ENCODE measurements at places on chromosomes 4 and X.

DNA sequence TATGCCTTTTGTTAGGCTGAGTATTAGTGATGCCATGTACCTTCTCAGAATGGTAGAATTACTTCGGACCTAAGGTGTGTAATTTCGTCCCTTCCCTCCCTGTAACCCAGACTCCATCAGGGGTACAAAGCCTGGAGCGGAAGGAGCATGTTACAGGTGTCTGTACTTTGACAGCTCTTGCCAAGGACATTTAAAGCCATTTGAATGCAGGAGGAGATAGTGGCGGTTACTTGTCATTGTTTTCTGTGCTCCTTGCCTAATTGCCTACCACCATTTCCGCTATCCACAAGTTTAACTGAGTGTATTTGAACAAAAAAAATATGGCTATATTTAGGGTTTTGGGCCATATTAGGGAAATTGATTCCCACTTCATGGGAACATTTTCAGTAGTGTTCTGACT, 1.8 kb downstream of the FNIP2 start:
- no peak for DNase-seq

GRCh38 chr4:6961496-6962210, 52.0 kb downstream of the TBC1D14 start:
- DNase-seq: no peak

- DNase-seq: no peak
Measured at GRCh38 chrX:20080277-20080676, 36.4 kb downstream of the MAP7D2 start.

- DNase-seq: no peak
Measured at GRCh38 chr4:153244969-153245368, 40.7 kb downstream of the TRIM2 start.
